ENCODE measurements at places on chromosomes 3 and 15.
A peak's percentile ranks its signal among the peaks of the same experiment; 100 is the strongest.

- DNase-seq: no peak
These were observed 57.6 kb upstream of the SLCO2A1 start for GRCh38 chr3:134087060-134087974.

GRCh38 chr3:8816106-8816505 is 46.7 kb upstream of the OXTR start:
- no peak for DNase-seq

- DNase-seq: no peak
These were observed 129.8 kb upstream of the PHLDB2 start for GRCh38 chr3:111729087-111729846.

GRCh38 chr3:10554746-10555145 is 49.4 kb upstream of the ATP2B2 start:
- no peak for DNase-seq

- no peak for DNase-seq
These were observed 156.8 kb downstream of the LSAMP start for GRCh38 chr3:116288485-116288884.

DNA sequence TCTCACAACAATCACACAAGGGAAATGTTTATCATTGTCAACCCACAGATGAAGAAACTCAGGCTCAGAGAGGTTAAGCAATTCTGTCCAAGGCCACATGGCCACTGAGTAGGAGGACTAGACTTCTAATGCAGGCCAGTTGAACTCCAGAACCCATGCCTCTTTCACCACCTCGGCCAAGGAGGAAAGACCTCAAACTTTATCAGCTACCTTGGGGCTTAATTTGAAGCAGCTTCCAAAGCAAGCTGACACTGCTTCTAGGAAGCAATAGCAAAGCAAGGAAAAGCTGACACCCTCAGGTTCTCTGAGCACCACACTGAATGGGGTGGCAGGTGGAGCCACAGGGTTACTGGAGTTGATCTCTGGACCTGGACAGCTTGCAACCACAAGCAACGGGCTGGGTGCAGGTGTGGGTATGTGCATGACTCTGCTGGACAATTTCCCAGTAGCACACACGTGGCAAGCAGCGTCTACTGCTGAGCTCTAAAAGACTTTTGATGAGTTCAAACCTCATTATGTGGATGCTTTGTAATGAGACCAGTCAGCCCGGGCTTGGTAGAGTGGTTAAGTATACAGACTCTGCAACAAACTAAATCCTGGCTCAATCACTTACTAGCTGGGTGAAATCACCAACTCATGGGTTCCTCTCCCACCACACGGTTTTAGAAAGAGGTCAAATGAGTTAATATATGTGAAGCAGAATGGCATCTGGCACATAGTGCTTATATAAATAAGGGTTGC is 23.1 kb downstream of the CCNL1 start:
- DNase-seq: no peak

GRCh38 chr15:101024073-101024695 is 105.0 kb downstream of the LRRK1 start:
- DNase-seq: no peak

DNA sequence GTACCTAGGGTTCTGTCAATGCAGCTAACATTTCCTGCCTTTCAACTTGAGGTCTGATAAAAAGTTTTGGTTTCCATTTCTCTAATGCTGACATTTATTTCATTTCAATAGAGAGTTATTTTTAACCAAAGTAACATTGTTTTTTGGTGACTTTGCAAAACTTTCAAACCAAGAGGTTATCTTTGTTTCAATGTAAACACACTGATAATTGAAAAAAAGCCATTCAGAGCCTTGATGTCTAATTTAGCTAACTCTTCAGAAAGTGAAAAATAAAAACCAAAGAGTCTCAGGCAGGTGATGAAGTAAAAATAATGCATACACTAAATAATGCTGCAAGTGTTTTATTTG is 9.6 kb upstream of the TIPARP start:
- DNase-seq: no peak

GRCh38 chr3:66738625-66739365 is 238.0 kb upstream of the LRIG1 start:
- DNase-seq: no peak

- no peak for DNase-seq
These were observed 58.1 kb downstream of the RSRC1 start for GRCh38 chr3:158167737-158168557.

GRCh38 chr3:129617381-129618185 is 11.1 kb upstream of the PLXND1 start:
- no peak for DNase-seq

DNA sequence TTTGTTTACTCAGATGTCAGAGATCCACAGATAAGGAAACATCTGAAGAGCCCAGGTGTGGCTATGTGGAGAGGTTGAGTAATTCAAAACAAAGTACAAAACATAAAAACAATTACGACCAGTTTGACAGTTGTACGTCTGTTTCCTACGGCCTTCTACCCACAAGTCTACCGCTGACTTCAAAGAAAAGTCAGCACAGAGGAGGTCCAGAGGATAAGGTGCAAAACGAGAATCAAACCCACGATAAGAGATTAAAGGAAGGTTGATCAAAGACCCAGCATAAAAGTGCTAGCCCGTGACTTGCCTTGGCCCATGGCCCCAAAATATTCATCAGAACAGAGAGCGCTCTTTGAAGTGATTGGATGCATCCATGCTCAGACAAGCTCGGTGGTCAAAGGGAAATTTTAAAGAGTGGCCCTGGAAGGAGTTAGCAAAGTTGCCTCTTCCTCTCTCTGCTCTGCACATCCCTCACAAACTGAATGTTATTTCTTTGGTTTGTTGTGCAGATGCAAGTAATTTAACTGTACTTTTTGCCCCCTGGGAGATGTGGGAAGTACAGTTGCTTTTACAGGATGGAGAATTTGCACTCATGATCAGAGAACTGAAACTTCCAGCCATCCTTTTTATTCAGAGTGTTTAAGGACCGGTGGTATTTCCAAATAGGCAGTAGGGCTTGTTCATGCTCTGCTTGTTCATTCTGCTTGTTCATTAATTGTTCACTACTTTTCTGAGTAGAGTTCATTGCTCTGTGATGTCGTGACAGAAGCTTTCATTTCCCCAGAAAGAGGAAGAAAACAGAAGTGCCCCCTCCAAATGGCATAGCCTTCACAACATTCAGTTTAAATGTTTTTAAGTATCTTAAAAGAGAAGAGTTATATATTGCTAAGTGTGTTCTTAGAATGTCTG is 31.1 kb downstream of the MME start:
- no peak for DNase-seq

DNA sequence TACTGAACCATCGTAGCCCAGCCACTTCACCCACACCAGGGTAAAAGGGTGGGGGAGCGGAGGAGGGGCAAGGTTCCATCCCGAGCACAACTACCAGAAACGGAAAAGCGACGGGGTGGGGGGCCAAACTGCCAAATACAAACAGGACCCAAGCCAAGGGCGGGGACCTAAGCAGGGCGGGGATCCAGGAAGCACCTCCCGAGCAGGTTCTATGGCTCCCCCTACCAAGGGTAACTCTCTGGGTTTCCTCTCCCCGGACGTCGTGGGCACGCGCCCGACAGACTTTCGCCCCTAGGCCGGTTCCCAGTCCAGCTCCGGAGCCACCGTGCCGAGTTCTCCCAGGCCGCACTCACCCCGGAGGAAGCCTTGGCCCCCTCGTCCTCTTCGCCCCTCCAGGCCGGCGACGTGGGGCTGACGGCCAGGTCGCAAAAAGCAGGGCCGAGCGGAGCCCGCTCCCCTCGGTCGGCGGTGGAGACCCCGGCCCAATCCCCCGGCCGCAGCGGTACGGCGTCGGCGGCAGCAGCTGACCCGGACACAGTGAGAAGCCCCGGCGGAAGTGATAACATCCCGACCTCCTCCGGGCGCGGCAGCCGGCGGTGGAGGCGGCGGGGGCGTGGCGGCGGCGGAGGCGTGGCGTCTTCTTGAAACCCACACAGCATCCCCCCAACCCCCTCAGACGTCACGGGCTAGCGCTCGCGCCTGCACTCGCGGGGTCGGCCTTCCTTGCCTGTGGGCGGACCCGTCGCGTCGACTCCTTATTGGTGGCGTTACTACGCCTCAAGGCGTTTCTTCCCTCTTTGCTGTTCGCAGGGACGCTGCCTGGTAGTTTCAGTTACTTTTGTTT is at the start of gene BNIP2:
Gene BNIP2, minus strand, starts transcription at position 539 of the 844 bp plus-strand sequence. CDS start 6,863 bp downstream, outside the sequence.
- peak; percentile 99 for DNase-seq

DNA sequence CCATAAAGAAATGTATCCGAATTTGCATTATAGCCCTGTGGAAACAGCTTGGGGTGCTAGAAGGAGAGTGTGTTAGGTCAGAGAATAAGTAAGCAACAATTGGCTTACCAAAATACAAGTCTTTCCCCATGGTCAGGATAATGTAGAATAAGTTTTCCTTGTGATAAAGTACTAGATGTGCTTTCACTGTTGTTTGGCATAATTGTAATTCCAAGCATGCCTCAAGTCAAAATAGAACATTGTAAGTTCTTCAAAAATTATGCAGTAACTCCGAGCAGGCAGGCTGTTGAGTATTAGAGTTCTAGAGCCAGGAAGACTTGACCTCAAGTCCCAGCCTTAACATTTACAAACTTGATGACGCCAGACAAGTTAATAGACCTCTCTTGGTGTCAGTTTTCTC is 242.0 kb downstream of the TUSC7 start:
- DNase-seq: no peak

- DNase-seq: no peak
These were observed 19.6 kb downstream of the LRRFIP2 start for GRCh38 chr3:37154668-37155314.

DNA sequence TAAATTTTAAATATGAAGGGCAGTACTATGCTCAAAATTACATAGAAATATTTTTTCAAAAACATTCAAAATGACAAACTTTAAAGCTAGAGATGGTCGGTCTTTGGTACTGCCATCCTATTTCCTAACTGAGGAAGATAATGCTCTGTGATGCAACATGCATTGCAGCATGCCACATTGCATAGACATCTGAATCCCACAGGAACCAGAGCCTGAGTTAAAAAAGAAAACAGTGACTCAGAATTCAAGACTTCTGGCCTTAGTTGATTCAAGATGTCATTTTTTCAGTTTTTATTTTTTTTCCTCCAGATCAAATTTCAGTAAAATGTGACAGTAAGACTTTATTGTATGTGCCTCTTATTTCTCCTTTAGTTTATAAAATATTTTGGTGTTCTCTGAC is 33.1 kb downstream of the TP63 start:
- no peak for DNase-seq

DNA sequence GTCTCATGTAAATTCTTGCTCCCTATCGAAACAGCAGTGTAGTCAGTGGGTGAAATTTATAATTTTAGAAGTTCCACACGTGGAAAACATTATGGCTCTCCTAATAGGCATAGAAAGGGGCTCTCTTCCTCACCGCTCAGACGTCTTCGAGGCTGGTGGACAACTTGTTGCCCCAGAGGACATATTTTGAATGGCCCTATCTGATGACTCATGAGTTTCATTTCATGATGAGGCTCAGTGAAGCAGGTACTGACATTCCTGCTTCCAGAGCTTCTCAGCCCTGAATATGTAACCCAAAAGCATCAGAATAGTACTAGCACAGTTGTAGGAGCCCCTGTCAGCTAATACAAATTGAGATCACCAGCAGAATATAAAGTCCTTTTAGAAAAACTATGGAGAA is 117.9 kb downstream of the HERC1 start:
- no peak for DNase-seq

GRCh38 chr15:24966364-24967103 is 11.7 kb downstream of the SNRPN start:
- no peak for DNase-seq

- no peak for DNase-seq
These were observed 147.8 kb upstream of the KCNMB2 start for GRCh38 chr3:178388473-178388872.

DNA sequence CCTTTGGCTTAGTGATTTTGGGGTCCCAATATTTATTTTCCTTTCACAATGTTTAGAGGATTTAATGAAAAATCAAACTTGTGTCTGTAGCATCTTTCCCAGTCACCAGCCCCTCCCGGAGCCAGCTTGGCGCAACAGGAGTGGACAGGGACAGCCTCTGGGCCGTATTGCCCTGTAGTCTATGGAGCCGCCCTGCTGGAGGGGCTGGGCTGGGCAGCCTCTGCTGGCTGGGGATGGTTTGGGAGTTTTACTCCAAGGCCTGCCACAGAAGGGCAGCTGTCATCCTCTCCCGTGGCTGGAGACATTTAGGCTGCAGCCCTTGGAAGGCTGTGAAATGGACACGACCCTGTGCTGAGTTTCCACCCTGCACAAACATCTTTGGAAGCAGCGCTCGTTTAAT is 89.4 kb upstream of the RGMA start:
- no peak for DNase-seq

GRCh38 chr3:168914662-168915061 is 748.9 kb downstream of the MECOM start:
- DNase-seq: no peak

- no peak for DNase-seq
These were observed 65.4 kb downstream of the OXSM start for GRCh38 chr3:25855266-25855784.

DNA sequence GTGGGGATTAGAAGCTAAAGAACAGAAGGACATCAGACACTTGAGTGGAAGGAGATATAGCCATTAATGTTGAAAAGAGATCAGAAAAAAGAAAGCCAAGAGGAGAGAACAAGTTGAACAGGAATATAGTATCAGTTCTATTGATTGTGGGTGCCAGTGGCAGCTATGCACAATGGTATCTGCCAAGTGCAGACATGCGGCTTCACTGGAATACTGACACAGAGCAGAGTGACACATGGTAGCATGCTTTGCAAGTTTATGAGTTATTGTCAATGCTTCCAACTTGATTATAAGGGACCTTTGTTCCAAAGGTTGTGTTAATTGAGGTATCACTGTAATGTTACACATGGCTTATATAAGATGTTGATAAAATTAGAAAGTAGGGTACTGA is 42.0 kb upstream of the TP63 start:
- no peak for DNase-seq

- DNase-seq: no peak
These were observed 77.6 kb downstream of the SLC12A8 start for GRCh38 chr3:125134952-125135351.

DNA sequence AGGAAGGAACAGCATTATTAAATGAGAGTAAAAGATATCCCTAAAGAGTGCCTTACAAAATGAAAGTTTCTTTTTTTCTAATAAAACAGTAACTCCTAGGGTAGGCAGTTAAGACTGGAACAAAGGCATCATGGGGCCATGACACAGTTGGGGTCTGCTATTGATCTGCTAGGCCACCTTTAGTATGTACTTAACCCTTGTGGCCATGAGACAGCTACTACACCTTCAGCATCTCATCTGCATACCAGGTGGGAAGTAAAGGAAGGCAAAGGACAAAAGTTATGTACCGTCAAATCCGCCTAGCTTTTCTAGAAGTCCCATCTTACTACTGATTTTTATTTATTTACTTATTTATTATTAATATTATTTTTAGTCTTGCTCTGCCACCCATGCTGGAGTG is 93.8 kb upstream of the FHIT start:
- DNase-seq: no peak

DNA sequence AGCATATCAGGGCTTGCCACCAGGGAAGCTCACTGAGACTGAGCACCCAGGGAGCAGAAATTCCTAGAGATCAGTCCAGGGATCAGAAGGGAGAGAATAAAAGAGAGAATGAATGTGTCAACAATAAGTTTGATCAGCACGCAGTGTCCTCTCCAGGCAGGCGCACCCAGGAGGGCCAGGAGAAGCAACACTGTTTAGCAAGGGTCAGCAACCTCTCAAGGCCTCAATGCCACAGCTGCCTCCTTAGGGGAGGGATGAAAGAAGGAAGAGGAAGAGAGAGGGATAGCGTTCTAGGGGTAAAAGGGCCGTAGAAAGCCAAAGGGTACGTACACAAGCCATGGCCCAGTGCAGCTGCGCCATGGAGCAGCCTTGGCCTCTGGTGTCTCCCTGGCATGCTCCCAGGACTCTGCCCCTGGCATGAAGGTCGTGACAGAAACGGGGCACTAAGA is 399.8 kb downstream of the SHQ1 start:
- no peak for DNase-seq

GRCh38 chr15:89870006-89870405 is 23.8 kb downstream of the AP3S2 start:
- DNase-seq: no peak
